NCI-H187 (cell line): ENCODE measurements at places on chromosomes 1 and 21.

DNA sequence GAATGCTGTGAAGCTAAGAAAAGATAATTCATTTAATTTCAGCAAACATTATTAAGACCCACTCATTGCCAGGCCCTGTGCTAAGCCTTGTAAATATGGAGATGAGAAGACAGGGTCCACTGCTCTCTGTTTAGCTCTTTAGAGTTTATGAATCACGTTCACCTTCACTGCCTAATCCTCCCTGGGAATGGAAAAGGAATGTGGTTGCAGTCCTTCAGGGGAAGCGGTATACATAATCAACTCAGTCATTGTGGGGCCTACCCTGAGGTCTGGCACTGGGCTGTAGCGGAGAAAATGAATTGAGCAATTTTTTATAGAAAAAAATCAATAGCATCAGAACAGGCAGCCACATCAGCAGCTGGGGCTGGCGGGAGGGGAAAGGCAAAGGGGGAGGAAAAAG, 412.1 kb upstream of the NFIA start:
- DNase-seq = no peak

DNA sequence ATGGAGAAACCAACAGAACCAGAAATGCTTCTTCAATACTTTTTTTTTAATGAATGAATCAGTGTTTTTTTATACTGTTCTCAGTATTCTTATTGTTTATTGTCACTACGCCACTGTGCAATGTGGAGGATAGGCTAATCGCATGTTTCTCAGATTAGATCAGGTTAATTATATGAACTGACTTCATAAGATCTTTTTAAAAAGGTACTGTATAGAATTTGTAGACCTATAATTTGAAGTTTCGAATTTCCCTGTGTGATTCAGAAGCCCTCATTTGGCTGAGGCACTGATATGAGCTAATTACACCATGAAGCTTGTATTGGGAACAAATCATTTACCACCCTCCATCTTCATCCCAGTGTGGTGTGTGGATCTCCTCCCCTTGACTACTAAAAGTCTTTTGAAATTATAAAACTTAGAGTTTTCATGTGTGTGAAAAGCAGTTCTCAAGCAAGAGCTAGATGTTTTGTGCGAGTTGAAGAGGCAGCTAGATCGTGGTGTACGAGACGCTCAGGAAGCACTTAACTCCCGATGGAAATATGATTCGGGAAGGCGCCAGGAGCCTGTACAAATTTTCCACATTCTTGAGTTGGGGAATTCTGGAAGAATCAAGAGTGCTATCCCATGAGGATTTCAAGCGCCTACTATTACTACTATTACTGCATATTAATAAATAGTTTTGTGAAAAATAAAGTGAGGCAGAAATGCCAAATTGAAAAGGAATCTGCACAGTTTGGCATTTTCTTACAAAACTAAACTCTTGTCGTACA, 52.1 kb upstream of the KCNE2 start:
- no peak for DNase-seq

DNA sequence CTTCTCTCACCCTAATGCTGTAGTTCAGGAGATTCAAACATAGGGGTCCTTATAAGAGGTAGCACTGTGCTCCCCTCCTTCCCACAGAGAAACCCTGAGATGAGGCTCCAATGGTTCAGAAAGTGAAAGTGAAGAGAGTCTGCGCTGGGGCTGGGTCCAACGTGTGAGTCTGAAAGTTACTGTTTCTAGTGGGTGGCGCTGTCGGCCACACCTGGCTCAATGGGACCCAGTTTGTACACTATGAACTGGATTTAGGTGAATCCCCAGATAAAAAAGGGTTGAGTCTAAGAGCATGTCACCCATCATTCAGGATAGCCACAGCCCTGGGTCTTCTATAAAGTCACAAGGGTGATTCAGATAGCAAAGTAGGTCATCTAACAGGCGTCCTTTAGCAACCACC, 2.8 kb downstream of the SMCP start:
- DNase-seq = no peak

DNA sequence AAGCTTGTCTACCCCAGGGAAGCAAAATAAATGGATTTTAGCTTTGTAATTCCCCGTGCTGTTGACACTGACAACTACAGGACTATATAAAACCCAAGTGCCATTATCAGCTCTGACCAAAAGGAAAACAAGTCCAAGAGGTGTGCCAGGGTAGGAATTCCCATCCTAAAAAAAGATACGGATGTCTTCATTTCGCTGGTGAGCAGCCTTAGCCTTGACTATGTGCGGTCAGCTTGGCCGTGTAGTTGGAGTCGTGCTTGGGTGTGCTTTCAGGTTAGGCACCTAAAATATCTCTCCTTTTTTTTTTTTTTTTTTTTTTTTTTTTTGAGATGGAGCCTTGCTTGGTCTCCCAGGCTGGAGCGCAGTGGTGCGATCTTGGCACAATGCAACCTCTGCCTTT, 28.9 kb upstream of the ACTN2 start:
- DNase-seq = no peak

DNA sequence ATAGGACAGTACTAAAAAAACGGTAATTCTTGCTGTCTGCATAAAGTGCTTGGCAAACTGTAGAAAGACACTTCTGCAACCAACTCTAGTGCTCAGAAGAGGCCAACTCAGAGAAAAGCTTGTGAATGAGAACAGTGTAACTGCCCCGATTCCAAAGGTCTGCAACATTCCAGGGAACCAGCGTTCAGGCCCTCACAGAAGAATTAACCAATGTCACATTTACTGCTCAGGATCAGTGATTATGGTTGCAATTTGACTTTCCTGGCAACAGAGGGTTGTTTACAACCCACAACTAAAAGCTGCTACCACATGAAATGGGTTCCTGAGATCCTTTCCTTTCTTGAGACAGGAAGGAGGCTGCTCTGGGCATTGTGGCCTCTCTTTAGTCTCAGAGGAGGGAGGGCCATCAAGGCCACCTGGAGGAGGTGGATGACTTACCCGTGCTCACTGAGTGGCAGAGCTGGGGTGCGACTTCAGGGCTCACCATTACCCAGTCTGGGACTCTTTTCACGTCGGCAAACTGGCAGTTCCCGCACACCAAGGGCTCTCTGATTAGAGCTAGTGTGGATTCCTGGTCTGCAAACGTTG, 15.3 kb downstream of the SRSF4 start:
- no peak for DNase-seq

DNA sequence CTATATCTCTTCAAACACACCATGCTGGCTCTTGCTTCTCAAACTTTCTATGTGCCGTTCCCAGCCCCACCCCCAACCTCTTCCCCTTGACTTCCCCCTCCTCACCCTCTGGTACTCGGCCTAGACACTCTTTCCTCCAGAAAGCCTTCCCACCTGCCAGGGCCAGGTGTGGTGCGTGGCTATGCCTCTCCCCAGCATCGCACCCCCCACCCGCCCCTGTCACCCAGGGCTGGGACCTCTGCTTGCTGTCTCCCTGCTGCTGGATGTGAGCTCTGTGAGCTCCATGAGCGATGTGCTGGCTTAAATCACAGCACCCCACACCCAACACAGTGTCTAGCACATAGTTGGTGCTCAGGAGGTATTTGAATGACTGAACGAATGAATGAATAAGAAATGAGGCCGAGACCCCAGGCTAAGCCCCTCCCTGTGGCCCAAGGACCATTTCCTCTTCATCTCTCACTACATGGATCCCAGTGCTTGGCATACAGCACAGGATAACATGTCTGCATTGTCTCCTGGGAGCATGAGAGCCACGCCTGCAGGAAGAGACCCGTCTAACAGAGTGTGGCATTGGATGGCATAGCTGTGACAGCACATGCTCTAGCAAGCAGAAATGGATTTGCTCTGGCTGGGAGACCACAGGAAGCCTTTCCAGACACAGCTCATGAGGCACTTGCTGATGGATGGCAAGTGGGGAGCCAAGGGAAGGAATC, 19.7 kb downstream of the TNNT2 start:
- no peak for DNase-seq

DNA sequence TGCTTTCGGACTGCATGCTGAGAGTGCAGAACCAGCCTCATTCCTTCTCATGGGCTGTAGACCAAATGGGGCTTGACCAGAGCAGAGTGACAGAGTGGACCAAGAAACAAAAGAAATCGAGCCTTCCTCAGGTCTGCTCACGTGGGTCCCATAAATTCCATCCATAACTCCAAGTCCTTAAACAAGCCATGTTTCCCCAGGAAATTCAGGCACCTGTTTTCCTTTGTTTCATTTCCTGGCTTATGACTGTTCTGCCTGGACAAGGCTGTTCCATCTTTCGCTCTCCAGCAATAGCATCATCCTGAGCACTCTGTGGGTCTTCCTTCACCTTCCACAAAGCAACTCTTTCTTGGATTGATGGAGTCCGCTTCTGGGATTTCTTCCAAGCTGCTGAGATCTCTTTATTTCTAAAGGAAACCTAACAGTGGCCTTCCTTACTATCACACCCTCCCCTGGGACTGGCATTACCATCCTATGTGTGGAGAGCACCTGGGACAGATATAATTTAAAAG, 63.9 kb downstream of the LAMC2 start:
- no peak for DNase-seq

- no peak for DNase-seq
Measured at GRCh38 chr1:11211925-11212587, 22.9 kb downstream of the ANGPTL7 start.

DNA sequence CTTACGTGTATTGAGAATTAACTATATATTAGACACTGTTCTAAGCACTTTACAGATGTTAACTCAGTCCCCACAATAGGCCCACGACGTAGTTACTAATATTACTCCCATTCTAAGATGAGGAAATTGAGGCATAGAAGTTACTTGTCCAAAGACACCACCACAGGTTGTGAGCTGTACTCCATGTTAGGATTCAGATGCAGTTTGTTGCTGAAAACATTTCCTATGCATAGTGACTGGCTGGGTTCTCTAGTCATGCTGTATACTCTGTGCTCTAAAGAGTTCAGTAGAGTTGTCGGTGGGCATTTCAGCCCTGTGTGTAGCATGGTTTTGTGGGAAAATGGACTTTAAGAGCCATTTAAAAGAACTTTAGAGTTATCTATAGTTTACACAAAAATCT, 65.2 kb downstream of the GPR137B start:
- DNase-seq = no peak

DNA sequence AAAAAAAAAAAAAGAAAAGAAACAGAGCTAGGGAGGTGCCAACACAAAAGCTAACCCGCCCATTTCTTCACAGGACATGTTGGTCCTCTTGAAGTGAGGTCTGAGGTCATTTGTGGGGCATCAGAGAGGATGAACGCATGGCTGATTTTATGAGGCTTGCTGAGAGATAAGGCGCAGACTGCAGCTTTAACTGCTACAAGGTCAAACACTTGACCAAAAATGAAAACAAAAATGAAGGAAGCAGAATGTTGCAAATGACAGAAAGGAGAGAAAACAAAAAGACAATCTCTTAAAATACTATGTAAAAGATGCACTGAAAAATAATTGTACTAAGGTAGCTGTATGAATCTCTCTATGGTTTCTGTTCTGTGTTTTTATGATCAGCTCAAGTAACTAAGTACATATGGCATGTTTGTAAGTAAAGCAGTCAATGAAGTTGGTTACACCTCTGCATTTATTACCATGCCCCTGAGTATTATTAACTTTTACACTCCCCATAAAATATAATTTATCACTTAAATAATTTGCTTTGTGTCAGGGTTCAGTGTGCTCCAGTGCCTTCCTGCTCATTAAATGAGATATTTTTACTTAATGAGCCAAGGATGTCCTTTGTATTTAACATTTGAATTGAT, 249.1 kb upstream of the NR5A2 start:
- no peak for DNase-seq

GRCh38 chr1:62765981-62766380, 18.0 kb upstream of the ATG4C start:
- no peak for DNase-seq

GRCh38 chr1:44103270-44104131, 15.1 kb upstream of the KLF17 start:
- DNase-seq = no peak
